GM06990 (cell line): ENCODE measurements at places on chromosomes 6 and 20.

- DNase-seq, result no peak
Measured at GRCh38 chr20:60224914-60225313, 266.7 kb downstream of the CDH26 start.

- DNase-seq, result no peak
Measured at GRCh38 chr6:144935181-144935580, 650.0 kb downstream of the UTRN start.

DNA sequence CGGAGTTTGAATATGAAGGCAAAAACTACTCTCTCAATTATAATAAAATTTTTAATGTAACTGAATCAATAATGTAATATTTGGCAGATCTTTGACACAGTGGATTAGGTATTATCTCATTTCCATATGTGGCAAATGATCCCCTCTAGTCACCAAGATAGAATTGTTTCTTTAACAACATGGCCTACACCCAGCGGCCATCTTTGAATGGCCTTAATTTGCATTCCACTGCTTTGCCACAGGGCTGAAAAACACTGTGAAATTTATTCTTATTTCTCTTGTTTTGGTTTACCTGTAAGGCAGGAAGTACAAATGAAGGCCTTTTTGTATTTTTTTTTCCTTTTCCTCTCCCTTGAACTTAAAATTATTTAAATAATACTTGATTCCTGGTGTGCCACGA lies 162.6 kb upstream of the SCGN start:
- no peak for DNase-seq

DNA sequence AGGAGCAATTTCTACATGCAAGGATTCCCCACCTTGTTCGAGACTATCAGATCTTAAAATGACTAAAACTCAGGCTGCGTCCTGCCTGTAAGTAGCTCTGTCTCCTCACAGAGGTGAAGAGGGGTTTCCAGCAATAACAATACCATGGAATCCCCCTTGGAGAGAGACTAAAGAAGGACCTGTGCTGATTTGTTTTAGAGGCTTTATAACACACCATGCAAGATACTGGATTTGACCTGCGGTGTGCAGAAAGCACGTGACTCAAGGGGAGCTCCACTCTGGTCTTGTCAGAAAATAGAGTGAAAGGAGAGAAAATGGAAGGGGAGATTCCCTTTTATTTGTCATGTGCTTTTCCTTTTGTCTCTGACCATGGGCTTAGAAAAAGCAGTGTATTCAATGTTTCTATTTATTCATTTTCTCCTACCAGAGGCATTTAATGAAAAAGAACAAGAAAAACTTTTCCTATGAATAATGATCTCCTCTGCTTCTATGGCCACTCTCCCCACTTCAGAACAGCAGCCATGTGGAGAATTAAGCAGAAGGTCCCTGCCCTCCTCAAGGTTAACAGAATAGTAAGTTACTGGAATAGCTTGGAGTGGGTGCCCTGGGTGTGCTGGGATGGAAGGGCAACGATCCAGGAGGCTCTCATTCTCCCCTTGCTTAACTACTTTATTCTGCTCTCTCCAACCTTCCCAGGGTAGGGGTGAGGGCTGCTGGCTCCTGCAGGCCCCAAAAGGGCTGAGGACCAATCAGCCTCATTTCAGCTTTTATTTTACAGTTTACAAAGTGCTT lies 19.2 kb upstream of the MRPS10 start:
- peak; percentile 39 for DNase-seq

GRCh38 chr6:110410511-110410910 lies 4.9 kb downstream of the DDO start:
- no peak for DNase-seq

DNA sequence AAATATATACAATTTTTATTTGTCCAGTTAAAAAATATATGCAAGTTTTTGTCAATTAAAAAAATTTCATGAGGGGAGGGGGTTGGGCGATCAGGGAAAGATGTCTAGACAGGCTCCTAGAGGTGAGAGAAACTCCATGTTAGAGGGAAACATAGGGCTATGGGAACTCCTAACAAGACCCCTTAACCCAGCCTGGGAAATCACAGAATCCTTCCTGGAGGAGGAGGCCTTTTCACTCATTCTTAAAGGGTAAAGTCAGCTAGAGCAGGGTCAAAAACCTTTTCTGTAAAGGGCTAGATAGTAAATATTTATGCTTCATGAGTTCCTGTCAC lies 75.9 kb upstream of the PTPN1 start:
- no peak for DNase-seq

DNA sequence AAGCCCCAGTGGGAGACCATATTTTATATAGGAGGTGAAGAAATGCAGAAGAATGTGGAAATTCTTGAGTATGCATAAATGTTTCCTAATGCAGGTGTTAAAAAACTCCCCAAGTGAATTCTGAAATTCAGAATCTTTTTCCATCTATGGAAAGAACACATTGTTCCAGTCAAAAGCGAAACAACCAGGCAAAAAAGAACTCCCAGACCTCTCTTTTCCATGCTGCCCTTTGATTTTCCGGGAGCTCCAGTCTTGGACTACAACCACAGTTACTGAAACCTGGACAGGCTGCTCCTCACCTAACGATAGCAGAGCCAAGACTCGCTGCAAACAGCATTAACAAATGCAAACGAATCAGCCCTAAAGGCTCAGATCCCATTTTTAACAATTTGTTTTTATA lies 108.7 kb upstream of the CNKSR3 start:
- DNase-seq, result no peak

DNA sequence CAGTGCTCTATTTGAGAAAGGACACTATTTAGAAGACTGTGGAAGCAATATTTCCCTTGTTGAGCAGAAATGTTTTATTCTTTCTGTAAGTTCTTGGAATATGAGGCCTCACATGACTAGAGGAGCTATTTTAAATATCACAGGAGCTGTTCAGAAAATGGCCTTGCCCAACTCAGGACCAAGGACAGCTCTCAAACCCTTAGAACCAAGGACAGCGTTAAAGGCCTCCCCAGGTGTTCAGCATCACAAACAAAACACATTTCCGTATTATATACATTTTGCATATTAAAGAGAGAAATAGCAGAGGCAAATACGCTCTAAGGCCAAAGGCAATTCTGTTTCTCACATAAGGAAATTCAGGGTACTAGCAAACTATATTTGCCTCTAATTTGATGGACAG lies 631.4 kb downstream of the CDH26 start:
- DNase-seq, result no peak

GRCh38 chr20:58542411-58543095 lies 27.4 kb upstream of the APCDD1L start:
- DNase-seq, result no peak

DNA sequence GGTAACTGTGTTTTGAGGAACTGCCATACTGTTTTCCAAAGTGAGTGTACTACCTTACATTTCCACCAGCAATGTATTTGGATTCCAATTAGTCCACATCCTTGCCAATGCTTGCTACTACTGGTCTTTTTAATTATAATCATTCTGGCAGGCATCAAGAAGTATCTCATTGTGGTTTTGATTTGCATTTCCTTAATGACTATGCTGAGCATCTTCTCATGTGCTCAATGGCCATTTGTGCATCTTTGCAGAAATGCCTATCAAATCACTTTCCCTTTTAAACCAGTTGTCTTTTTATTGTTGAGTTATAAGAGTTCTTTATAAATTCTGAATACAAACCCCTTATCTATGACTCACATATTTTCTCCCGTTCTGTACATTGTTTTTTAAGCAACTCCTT lies 75.9 kb downstream of the ATG5 start:
- DNase-seq, result no peak

- DNase-seq, result no peak
Measured at GRCh38 chr6:44898296-44898930, 429.7 kb upstream of the RUNX2 start.

DNA sequence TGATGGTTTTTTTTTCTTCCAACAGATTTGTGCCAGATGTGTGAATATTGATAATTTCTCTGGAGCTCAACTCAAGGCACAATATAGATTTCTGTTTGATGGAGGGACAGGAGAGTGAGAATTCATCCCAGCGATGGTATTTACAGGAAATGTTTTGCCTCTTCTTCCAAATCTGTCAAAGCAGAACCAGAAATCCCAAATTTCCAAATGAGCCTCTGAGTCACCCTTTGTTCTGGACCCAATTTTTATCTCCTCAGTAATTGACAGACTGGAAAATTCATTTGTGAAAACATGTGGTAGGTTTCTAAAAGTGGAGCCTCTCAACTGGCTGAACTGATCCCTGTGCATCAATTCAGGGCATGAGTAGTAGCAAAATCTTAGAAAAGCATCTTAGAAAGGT lies 223.2 kb upstream of the TSHZ2 start:
- DNase-seq, result no peak

GRCh38 chr6:90285042-90285481 lies 11.6 kb downstream of the BACH2 start:
- DNase-seq, result no peak

- no peak for DNase-seq
Measured at GRCh38 chr6:38262026-38262425, 377.7 kb downstream of the BTBD9 start.

GRCh38 chr6:38997128-38997761 lies 51.3 kb upstream of the GLP1R start:
- DNase-seq, result no peak

GRCh38 chr6:44039191-44039719 lies 88.0 kb downstream of the MRPL14 start:
- no peak for DNase-seq

- no peak for DNase-seq
Measured at GRCh38 chr20:61777773-61778494, 287.7 kb downstream of the TAF4 start.

- no peak for DNase-seq
Measured at GRCh38 chr20:21840991-21841390, 135.5 kb downstream of the PAX1 start.

DNA sequence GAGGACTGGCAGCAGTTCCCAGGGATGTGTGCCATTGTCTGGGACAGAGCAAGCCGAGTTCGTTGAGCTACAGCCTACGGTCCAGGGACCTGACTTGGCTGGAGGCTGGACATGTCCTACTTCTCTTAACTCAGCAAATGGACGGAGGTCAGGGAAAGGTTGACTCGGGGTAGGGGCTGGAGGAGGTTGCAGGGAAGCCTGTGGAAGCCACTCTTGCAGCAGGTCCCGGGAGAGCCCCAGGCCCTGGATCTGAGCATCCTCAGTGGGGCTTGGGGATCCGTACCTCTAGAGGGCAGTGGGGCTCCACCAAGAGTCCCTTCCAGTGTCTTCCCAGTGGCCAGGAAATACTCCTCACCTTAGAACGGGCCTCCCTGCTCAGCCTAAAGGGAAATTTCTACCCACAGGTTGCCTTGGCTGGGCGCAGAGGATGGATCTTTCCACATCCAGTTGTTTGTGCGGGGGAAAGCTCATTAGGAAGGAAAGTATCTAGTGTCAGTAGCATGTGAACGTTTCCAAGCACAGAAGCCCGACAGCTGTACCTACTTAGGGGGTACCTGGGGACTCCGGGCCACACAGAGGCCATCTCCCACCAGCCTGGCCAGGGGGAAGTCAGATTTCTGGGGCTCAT lies 170.2 kb downstream of the NFATC2 start:
- peak; percentile 31 for DNase-seq

- DNase-seq, result no peak
Measured at GRCh38 chr6:108888745-108889144, 40.5 kb downstream of the ARMC2 start.
